ENCODE measurements at places on chromosomes 1 and 21.

DNA sequence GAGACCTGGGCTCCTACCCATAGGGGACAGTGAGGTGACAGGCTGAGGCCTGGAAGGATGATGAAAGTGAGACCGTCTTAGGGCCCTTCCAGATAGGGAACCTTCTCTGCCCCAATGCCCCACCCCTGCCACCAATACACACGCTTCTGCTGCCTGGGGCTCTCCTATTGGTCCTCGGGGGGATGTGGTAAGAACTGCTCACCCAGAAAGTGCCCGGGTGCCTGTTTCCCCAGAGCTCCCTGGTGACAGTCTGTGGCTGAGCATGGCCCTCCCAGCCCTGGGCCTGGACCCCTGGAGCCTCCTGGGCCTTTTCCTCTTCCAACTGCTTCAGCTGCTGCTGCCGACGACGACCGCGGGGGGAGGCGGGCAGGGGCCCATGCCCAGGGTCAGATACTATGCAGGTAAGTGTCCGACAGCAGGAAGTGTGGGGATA, 948 bp downstream of the SEMA4A start:
- no peak for DNase-seq

DNA sequence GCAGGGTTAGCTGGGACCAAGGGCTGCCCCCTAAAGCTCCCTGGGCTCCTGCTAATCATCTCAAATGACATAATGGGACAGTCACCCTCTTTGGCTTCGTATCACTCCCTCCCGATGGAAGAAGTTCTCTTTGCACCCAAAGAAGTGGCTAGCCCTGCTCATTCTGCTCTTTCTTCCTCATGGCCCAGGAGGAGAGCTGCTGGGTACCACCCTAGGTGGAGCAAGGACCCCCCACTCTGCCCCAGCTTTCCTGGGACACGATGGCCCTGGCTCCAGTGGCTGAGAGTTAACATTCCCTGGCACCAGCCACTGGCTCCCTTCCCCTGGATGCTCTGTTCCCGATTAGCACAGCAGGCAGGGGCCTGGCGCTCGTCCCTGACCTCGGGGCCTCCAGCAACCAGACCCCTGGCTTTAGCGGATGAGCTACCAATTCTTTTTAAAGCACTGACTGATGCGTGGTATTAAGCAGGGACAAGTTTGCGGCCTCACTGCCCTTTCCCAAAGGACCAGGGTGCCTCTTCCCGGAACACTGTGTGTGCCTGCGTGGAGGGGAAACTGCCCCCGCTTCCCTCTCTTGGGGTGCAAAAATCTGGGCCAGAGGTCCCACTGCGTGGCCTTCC, 1.2 kb downstream of the MYOM3 start:
- no peak for DNase-seq

DNA sequence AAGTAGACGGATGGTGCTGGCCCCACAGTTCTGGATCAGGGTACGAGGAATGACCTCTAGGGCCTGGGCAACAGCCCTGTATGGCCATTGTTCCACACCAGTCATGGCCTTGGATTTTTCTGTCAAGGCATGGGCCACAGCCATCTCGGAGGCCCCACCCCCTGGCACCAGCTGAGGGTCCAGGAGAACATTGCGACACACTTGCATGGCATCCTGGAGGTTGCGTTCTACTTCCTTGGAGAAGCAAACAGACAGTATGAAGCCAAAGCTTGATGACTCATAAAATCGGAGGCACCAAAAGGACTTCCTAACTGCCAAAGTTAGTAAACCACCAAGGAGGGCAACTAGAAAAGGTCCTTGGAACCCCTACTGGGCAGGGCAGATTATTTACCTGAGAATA, 11.9 kb upstream of the VHLL start:
- DNase-seq, result peak; percentile 80

GRCh38 chr1:156129687-156130577, 15.4 kb downstream of the LMNA start:
- DNase-seq, result peak; percentile 94

DNA sequence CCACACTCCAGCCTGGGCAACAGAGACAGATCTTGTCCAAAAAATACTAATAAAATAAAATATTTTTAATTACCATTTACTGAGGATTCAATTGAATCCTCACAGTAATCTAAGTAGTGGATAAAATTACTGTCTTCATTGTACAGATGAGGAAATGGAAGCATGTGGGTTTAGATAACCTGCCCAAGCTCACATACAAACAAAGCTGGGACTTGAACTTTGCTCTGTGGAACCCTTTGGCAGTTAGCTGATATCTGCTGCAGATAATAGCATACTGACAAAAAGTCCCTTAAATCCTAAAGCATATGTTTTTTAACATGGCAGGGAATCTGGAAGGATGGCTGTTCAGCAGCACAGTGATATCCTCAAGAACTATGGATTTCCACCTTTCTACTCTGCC, 130.9 kb upstream of the MROH9 start:
- no peak for DNase-seq

GRCh38 chr1:226708967-226709396, 30.1 kb downstream of the ITPKB start:
- no peak for DNase-seq

- DNase-seq, result no peak
These were observed 593.1 kb downstream of the PTBP2 start for GRCh38 chr1:97314685-97315084.

GRCh38 chr1:82820816-82821215, 1020.1 kb downstream of the ADGRL2 start:
- DNase-seq, result no peak

GRCh38 chr1:198713081-198713480, 74.2 kb downstream of the PTPRC start:
- DNase-seq, result peak; percentile 73

GRCh38 chr1:214510477-214510876, 40.9 kb downstream of the PTPN14 start:
- no peak for DNase-seq

GRCh38 chr21:45505416-45506021, 36.7 kb downstream of the SLC19A1 start:
- DNase-seq, result no peak

GRCh38 chr1:7770997-7771822, at the start of gene VAMP3:
Gene VAMP3 (plus strand): TSS chr1:7771296. CDS start chr1:7771384, 88 bp downstream.
- peak; percentile 64 for DNase-seq

GRCh38 chr1:156122519-156123355, 8.2 kb downstream of the LMNA start:
- peak; percentile 90 for DNase-seq

Measured in amniotic epithelial cell (primary cell).